ENCODE measurements at places on chromosomes 7 and 10. TPM values are rescaled to one million over a fixed set of nuclear protein-coding genes. Genes with fewer than 3 reads are reported as not detected.

- no peak overlapping the region for H3K27ac ChIP-seq
- no peak overlapping the region for H3K4me3 ChIP-seq
- H3K4me1 ChIP-seq: peaks cover 9% of the 10 kb centered on the region
- DNase-seq: no peak
These were observed 298.2 kb upstream of the GALNT17 start for GRCh38 chr7:70833726-70834125.

- peaks cover 5% of the 10 kb centered on the region for H3K36me3 ChIP-seq
- peak overlapping the region; percentile 96 for H3K4me3 ChIP-seq
- H3K4me1 ChIP-seq: peaks cover 72% of the 10 kb centered on the region
- H3K27ac ChIP-seq: peak overlapping the region; percentile 51
- H3K27me3 ChIP-seq: peaks cover 13% of the 10 kb centered on the region
These were observed 5.8 kb downstream of the GLI3 start for GRCh38 chr7:42231043-42231787.

CLCN1 gene
- total RNA-seq: 0.12 TPM

SPDYE16 gene
- 0.51 TPM for total RNA-seq

CAMK1D gene
- 29.2 TPM for total RNA-seq

DNA sequence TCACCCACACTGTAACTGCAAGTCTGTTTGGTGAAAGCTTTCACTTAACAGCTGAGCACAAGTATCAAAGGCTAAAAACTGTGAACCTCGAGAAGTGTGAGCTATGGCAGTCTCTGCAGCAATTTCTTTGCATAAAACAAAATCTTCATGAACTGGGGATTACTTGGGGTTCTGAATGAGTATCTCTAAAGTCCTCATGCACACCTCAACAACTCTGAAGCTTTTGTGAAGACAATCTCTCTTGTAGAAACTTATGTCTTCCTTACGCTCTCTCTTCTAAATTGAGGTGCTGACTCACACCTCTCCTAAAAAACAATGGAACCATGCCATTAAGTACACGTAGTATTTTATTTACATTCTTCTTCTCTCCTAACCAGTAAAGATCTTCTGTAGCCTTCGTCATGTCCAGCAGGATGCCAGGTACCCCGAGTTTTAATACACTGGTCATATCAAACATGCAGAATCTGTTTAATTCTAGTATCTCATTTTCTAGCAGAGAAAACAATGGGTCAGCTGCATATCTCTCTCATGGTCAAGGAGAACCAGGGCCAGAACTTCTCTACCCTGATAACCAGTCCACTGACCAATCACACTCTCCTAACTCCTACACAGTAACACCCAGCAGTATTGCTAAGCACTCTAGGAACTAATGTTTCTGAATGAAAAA, 76.9 kb downstream of the UBE2H start:
- DNase-seq: no peak
- H3K27ac ChIP-seq: peak overlapping the region; percentile 19
- peaks cover 11% of the 10 kb centered on the region for H3K4me1 ChIP-seq
- H3K36me3 ChIP-seq: peaks cover 50% of the 10 kb centered on the region
- no peak overlapping the region for H3K4me3 ChIP-seq

DNA sequence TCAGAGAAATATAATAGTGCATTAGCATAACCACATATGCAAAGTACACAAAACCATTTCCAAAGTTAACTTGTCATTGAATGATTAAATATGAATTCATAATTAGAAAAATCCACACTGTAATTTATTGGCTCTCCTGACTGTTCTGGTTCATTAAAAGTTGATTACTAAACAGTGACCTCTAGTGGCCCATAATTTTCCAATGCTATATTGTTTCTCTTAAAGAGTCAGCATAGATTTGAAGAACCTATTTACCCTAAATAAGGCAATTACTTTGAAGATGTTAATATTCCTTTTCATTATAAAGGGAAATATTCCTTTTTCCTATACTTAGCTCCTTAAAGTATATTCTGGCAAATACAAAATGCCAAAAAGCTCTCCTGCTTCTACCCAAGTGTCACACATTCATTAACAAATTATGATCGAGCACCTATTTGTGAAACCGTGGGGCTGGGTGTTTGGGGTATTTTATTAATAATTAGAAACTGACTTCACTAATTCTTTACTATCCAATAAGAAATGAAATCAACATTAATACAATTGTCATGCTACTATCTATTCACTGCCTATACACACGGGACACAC, 86.2 kb downstream of the HIBADH start:
- H3K27ac ChIP-seq: no peak overlapping the region
- no peaks in the 10 kb centered on the region for H3K4me1 ChIP-seq
- H3K4me3 ChIP-seq: no peak overlapping the region
- no peaks in the 10 kb centered on the region for H3K36me3 ChIP-seq
- no peak for DNase-seq
- H3K27me3 ChIP-seq: no peaks in the 10 kb centered on the region

DNA sequence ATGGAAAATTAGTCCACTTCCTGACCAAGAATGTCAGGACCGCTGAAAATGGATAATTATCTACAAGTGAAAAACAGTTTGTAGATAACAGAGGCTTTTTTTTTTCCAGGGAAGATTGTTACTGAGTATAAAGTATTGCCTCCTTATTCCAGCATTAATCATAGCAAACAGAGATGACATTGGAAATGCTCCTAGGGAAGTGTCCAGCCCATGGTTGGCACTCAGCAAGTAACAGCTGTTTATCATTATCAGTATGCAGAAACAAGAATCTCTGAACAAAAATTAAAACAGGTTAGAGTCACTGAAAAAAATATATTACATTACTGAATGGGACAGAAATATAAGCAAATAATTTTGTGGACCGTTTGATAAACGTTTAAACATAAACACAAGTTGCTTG, 14.6 kb downstream of the FGL2 start:
- H3K27me3 ChIP-seq: no peaks in the 10 kb centered on the region
- H3K36me3 ChIP-seq: no peaks in the 10 kb centered on the region
- no peak overlapping the region for H3K27ac ChIP-seq
- DNase-seq: no peak
- no peak overlapping the region for H3K4me3 ChIP-seq

DNA sequence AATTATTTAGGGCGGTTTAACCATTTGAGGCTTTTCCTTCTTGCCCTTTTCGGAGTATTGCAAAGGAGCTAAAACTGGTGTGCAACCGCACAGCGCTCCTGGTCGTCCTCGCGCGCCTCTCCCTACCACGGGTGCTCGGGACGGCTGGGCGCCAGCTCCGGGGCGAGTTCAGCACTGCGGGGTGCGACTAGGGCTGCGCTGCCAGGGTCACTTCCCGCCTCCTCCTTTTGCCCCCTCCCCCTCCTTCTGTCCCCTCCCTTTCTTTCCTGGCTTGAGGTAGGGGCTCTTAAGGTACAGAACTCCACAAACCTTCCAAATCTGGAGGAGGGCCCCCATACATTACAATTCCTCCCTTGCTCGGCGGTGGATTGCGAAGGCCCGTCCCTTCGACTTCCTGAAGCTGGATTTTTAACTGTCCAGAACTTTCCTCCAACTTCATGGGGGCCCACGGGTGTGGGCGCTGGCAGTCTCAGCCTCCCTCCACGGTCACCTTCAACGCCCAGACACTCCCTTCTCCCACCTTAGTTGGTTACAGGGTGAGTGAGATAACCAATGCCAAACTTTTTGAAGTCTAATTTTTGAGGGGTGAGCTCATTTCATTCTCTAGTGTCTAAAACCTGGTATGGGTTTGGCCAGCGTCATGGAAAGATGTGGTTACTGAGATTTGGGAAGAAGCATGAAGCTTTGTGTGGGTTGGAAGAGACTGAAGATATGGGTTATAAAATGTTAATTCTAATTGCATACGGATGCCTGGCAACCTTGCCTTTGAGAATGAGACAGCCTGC, 3.1 kb downstream of the FZD1 start:
- H3K4me3 ChIP-seq: peak overlapping the region; percentile 97
- H3K27ac ChIP-seq: peak overlapping the region; percentile 76
- peaks cover 18% of the 10 kb centered on the region for H3K36me3 ChIP-seq

GRCh38 chr10:131213741-131214505, 97.6 kb downstream of the TCERG1L start:
- no peaks in the 10 kb centered on the region for H3K4me1 ChIP-seq
- no peaks in the 10 kb centered on the region for H3K36me3 ChIP-seq
- no peak overlapping the region for H3K4me3 ChIP-seq
- no peak for DNase-seq
- H3K27ac ChIP-seq: no peak overlapping the region

DNA sequence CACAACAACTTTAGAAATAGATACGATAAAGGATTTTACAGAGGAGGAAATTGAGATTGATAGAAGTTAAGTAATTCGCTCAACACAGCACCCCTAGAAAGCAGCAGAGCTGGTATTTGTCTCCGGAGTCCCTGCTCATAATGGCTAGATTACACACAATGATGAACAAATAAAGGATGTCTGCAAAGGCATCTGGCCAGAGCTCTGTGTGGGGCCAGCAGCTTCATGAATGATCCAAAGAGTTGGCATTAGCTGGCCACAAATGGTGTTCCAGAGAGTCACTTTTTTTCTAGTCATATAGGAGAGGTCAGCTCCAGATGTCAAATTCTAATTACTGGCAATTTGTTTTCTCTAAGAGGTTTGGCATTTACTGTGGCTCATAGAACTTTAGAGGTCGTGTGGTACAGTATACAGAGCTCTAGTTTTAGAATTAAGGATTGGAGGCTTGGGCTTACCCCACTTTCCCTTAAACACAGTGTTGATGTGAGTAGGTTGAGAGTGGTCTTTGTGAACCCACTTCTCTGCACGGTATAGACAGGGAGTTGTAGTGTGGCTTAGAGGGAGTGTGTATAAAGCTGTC, 186.2 kb downstream of the BICC1 start:
- H3K4me1 ChIP-seq: peaks cover 32% of the 10 kb centered on the region
- no peaks in the 10 kb centered on the region for H3K27me3 ChIP-seq
- H3K36me3 ChIP-seq: no peaks in the 10 kb centered on the region

DNA sequence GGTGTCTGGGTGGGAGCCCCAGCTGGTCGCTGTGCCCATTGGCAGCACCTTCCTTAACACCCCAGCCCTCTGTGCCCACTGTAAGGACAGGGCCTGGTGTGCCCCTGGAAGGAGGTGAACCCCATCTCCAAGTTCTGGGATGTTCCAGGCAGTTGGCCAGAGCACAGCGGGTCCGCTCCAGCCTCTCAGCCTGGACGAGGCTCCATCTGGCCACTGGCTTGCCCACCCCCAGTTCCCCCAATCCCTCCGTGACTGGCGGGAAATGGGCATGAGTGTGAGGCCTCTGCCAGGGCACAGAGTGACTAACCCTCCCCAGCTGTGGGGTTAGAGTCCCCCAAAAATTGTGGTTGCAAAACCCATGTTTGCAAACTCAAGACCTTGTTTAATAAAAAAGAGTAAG, 15.6 kb downstream of the GRIFIN start:
- no peak for DNase-seq
- H3K27ac ChIP-seq: no peak overlapping the region
- no peaks in the 10 kb centered on the region for H3K4me1 ChIP-seq
- no peaks in the 10 kb centered on the region for H3K27me3 ChIP-seq
- no peak overlapping the region for H3K4me3 ChIP-seq
- H3K36me3 ChIP-seq: peaks cover 2% of the 10 kb centered on the region

DNA sequence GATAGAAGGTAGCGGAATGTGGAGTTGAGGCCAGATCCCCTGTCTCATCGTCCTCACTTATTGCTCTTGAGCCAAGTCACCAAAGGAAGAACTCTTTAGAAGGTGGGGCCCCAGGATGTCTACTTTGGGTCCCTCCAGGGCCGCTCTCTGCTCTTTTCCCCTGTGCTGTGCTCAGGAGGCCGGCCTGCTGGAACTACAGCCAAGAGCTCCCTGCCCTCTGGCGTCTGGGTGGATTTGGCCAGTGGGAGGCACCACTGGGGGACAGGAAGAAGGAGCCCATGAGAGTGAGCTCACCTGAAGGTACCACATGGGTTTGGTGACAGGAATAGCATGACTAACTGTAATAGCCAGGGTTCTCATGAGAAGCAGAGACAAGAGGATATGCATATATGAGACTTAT, 97.7 kb upstream of the FAM180A start:
- H3K4me1 ChIP-seq: no peaks in the 10 kb centered on the region
- no peaks in the 10 kb centered on the region for H3K36me3 ChIP-seq
- DNase-seq: peak; percentile 34
- H3K27ac ChIP-seq: no peak overlapping the region
- no peaks in the 10 kb centered on the region for H3K27me3 ChIP-seq

GRCh38 chr10:44958196-44958897, 1.3 kb upstream of the RASSF4 start:
- H3K27me3 ChIP-seq: no peaks in the 10 kb centered on the region
- H3K4me3 ChIP-seq: peak overlapping the region; percentile 89
- peaks cover 9% of the 10 kb centered on the region for H3K36me3 ChIP-seq
- peak overlapping the region; percentile 83 for H3K27ac ChIP-seq
- DNase-seq: peak; percentile 34

PRKCQ gene
- 2.0 TPM for total RNA-seq

MAGI2 gene
- total RNA-seq: 5.7 TPM

DNA sequence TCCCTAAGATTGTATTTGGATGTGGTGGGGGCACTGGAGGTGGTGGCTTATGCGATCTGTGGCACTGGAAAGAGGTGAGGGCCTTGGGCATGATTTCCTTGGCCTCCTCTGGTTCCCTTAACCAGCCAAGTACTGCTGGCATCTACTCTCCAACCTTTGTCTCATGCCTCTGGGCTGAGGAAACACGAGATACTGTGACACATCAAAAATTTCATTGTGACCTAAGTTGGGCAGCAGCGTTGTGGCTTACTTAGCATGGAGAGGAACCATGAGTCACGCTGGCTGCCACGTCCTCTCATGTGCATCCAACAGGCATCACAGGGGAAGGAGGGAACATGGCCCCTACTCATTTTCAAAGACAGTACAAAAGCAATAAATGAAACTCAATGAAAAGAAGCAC, 29.7 kb upstream of the GSDME start:
- no peaks in the 10 kb centered on the region for H3K27me3 ChIP-seq
- DNase-seq: no peak
- H3K36me3 ChIP-seq: peaks cover 6% of the 10 kb centered on the region
- H3K4me3 ChIP-seq: no peak overlapping the region

KLF14 gene
- 0.55 TPM for total RNA-seq

DNA sequence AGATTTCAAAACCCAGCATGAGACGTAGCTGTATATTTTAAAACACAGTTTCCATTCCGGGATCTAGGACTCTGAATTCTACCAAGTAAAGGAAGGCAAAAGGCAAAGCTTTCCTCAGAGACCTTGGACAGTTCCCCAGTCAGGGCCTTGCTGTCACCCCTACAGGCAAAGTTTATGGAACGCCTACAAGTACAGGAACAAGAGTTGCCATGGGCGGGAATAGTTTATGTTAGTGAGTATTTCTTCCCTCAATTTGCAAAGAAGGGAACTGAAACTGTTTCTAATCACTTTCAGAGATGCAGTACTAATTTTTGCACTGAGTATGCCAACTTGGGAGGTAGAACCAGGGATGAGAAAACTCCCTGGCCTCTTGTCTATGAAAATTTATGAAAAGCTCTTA, 68.2 kb upstream of the LRGUK start:
- no peak overlapping the region for H3K4me3 ChIP-seq
- H3K4me1 ChIP-seq: no peaks in the 10 kb centered on the region
- DNase-seq: no peak
